ENCODE measurements at places on chromosomes 2 and 18.

DNA sequence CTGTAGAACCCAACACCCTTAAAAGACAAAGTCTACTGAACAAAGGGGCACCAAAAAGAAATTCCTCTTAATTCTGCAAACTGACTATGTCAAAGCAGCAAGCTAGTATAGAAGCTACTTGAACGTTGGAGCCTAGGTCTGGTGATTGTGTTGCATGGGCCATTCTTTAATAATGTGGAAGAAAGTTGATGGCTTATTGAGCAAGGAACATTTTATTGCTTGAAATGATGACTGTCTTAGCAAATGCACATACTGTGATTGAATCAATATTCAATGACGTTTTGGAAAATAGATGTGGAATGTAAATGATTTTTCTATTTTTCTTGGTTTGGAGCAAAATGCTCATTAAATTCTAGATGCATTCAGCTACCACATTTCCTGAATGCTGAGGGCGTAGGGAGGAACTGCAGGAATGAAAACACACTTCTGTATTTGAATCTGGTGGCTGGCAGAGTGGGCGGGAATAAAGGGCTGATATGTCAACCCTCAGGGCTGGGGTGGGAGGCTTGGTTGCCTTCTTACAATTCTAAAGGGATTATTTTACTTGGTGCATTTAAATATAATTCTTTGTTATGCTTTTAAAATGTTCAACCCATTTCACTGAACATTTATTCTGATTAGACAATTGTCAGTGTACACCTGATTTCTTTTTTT, 26.5 kb downstream of the MYO3B start:
- no peak for DNase-seq

GRCh38 chr2:42752314-42752713, 11.6 kb downstream of the OXER1 start:
- no peak for DNase-seq

DNA sequence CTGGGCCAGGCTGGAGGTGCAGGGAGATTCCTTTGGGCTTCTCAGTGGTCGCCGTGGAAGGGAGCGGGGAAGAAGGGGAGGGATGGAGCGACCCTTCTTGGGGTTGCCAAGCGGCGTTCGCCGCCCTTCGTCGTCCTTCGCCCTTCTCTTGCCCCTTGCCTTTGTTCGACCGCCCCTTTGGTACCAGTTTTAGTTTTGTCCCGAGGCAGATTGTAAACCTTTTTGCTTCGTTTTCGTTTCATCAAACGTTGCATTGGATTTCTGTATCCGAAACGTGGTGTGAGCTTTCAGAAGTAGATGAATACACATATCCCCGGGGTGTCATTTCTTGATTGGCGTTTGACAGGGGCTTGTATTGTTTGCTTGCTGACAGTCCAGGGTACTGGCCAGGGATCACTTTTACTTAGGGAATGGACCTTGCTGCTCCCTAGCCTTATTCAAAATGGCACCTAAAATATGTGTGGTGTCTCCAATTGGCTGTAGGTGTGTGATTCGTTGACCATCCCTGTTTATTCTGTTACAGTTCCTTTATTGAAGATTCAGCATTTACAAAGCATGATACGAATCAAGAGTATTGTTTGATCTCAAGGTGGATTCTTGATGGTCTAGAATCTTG, 788 bp downstream of the USP14 start:
- DNase-seq = no peak

DNA sequence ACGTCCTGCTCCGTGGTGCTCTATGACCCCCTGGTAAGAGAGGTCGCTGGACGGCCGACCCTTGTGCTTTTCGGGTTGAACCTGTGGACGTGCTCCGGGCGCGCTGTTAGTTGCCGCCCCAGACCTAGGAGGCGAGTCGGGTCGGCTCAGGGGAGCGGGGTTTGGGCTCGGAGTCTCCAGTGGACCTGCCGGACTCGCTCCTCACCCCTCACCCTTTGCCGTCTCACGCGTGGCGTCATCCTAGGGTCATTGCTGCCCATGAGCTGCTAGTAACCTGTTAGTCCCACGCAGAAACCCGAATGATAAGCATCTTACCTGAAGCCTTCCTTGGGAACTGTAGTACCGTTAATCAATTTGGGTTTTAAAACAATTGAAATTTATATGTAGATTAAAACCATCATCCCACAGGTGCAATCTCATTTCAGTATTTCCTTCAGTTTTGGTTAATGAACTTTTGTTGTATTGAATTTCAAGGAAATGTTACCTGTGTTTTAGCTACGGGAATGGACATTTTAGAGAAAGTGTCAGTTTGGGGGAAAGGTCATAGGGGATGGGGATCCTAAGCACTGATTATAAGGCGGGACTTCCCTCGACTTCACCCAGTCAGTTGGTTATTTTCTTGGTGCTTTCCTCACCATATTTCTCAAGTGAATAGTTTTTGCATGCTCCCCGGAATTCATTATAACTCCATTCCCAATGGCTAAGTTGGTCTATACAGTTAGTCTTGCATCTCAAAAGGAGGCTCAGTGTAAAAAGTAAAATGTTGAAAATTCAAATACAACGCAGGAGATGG, 536 bp downstream of the ELP2 start:
- DNase-seq = no peak

DNA sequence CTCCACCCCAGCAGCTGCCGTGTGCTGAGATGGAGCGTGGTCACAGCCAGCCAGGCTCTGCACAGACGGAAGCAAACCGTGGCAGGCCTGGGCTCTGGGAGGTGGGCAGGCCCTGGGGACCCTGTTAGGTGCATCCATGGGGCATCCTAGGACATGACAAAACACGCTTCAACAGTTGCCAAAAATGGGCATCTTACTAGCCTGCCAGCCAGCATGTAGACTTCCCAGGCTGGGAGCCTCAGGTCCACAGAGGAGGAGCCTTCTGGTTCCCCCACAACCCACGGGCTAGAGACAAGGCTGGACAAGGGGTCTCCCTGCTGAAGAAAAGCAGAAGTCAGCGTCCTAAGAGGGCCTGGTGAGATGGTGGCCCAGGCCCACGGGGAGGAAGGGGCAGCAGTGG, 139.5 kb downstream of the HDAC4 start:
- peak; percentile 31 for DNase-seq

- no peak for DNase-seq
These were observed 50.4 kb downstream of the GPD2 start for GRCh38 chr2:156486614-156487013.

- DNase-seq = no peak
These were observed 31.4 kb downstream of the LGALSL start for GRCh38 chr2:64485331-64485730.

GRCh38 chr18:9104244-9104901, 1.9 kb downstream of the NDUFV2 start:
- no peak for DNase-seq

DNA sequence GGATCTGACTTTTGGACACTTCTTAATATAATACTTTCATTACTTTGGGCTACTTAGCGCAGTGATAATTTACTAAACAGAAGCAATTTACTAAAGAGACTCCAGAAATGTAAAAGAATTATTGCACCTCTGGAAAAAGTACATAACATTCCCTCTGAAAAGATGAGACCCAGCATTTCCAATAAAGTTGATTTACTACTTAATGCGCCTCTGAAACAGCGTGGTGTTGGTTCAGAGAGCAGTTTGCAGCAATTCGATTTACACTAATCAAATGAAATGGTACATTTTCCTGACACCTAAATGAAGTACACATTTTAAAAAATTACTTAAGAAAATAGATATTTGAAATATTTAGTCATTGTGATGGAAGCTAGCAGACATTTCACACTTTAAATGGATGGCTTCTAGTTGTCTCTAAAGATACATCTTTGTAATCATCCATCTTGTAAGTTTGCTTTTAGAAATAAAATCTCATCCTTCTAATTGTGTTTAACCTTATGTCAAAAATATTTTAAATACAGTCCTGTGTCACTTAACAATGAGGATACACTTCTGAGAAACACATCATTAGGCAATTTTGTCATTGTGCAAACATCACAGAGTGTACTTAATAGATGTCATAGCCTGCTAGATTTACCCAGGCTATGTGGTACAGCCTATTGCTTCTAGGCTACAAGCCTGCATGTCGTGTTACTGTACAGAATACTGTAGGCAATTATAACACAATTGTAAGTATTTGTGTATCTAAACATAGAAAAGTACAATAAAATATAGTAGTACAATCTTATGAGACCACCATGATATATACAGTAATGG, 284.6 kb upstream of the UBE2E3 start:
- DNase-seq = no peak

DNA sequence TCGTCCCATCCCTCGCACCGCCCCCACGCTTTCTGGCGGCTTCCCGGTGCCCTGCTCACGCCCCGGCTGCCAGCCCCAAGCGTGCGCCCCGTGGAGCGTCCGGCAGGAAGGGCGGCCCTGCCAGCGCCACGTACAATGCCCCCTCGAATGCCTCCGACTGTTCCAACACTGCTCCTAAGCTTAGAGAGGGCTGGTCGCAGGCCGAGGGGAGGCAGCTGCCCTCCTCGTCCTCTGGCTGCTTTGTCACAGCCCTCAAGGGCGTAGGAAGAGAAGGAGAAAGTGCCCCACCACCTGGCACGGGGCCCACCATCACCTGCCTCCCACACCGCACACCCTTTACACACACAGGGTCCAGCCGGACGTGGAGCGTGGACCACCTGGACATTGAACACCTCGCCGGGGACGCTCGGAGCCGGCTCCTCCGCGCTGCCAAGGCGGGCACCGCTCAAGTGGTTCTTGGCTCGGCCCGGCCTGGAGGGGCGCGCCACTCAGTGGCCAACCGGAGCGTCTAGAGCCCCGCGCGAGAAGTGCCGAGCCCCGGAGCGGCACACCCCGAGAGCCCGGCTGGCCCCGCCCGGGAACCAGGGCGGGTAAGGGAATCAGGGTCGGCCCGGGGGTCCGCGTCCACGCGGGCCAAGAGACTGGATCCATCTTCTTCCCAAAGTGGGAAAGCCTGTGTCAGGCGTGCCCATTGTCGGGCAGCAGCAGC, 830 bp downstream of the DNER start:
- no peak for DNase-seq

DNA sequence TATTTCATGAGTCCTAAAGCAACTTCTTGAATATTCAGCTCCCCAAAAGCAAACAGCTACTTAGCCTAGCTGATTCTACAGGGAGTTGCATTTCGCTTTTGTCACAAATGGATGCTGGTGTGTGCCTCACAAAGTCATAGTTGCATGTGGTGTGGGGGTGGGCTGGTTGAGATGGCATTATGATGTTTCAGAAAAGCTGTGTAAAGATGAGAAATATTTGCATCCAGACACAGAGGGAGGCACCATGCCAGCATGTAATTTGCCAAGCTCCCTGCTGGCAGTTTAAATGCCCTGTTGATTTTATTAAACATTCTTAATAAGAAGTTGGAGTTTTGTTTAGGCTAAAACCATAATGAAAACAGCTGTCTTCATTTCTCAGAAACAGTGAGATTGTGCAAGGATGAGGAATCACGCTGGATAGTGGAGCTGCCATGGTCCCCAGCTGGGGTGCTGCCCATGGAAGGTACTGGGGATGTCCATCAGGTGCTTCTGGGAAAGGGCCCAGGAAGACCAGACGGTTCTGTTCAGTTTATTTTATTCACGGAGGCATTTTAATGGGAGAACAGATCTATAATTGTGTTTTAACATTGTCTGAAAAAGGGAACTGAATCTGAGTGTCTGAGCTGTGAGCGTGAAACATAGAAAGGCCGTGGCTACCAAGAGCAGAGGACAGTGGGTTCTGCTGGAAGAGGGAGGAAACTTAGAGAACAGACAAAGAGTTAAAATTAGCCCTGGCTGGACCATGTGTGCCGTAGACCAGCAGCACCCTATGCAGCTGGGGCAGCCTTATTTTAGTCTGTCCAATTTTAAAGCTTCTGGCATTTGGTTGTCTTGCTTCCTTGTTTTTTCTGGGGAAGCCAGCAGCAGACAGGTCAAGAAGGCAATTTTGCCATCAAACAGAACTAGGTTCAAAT, 177.1 kb downstream of the FAM210A start:
- DNase-seq = no peak

DNA sequence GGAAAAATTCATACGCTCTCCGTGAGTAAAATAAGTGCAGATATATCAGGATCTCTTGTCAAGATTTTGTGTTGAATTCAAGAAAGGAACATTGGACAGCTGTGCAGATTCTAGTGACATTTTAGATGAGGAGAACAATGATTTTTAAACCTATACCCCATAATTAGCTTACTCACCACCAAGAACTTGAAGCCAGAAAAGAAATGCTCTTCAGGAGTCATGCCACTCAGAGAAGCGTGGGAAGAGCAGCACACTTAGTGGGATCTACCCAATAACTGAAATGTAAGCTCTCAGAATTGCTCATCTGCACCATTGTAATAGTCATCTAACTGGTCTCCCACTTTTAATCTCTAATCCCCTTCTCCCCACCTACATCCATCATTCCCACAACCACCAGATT, 9.2 kb upstream of the ERMN start:
- no peak for DNase-seq

DNA sequence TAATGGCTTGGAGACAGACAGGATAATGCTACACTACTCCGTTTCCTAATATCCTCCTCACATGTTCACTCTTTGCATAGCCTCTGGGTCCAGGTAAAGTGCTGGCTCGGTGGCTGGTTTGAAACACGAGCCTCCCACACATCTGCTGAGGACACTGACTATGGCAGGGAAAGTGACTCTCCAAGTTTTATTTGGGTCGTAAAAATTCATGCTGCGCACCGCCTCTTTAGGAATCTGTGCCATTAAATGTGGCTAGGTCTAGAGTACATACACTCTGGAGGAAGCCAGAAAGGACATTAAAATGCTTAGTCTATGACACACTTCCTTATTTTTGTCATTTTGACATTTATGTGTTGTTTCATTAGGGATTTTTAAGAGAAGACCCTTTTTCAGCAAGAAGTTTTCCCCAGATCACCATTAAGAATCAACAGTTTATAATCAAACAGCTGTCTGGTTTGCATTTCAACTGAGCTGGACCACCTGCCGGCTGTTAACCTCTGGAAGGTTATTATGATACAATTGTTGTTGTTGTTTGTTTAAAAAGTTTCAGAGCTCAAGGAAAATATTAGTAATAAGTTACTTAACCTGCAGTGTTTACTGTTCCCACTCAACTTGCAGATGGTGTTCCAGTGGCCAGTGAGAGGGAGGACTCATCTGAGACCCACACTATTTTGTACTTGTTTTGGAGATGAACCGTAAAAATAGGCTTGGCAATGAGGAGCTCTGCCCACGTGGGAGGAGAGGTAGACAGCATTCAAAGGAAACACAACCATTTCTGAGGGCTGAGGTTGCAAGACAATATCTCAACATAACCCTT, 443.3 kb upstream of the MEIS1 start:
- no peak for DNase-seq

GRCh38 chr2:44866152-44866551, 75.3 kb upstream of the SIX3 start:
- DNase-seq = no peak

DNA sequence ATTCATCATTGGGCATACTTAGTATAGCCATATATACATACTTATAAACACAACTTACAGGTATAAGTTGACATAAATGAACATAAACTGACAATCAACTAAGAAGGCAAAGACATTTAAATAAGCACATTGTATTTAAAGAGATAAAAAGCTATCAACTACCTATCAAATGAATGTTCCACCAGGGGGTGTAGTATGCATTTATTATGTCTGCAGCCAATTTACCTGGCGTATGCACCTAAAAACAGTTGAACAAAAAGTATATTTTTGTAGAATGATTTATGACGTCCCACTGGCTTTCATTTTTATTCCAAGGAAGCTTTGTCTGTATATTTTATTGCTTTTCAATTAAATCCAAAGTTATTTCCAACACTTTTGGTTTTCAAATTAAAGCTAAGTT, 323.5 kb downstream of the AFF3 start:
- no peak for DNase-seq
